Stimulated activated CD8-positive, alpha-beta memory T cell treated with anti-CD3 and anti-CD28 coated beads, Interleukin-2, amount 100 ng/mL, for 48 hours (primary cell): ENCODE measurements at places on chromosomes 7 and 10.

- DNase-seq, result no peak
Measured at GRCh38 chr7:47647918-47648250, 66.0 kb upstream of the TNS3 start.

DNA sequence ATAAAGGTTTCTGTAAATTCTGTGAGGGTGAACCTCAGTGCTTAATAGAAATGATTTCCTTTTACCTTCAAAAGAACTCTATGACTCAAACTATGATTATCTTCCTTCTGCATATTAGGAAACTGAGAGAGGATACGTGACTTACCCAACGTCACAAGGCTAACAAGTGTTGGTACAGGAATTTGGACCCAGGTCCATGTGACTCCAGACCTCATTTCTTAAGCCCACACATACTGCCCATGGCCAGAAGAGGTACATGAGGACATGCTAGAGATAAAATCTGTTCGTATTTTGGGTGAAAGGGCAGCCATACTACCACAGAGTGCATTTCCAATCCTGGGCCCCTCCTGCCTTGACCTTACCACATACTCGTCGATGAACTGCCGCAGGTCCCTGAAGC is 61.5 kb upstream of the TM9SF3 start:
- DNase-seq, result no peak

DNA sequence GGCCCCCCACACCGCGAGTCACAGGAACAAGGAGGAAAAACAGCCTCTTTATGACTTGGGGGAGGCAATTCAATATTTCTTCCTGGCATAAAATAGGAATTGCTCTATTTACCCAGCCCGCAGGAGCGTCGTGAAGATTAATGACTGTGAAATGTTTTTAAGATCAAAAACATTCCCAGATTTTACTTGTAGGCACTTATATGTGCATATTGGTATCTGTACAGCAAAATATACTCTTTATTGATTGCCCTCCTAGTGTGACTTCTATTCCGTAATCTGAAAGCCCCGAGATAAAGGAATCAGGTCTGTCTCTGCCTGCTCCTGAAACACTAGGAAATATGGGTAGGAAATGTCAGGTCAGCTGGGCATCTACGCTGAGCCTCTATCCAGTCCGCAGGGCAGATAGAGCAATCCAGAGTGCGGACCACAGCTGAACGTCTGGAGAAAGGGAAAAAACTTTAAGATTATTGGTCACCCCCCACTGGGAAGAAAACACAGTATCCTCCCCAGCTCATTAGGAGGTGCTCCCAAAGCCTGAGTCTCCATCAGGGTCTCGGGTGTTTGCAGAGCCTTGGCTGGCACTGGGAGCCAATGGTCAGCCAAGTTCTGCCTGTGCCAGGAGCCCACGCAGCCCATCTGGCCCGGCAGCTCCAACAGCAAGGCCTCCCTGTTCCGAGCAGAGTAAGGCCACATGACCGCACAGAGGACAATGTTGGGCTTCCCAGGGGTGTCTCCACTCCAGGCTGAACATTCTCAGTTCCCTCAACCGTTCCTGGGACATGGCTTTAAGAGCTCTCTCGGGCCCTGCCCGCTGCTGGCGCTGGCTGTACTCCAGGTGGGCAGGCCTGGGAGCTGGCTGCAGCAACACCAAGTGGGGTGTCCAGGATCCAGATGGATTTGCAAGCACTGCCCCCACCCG is 7.7 kb downstream of the CTBP2 start:
- no peak for DNase-seq

DNA sequence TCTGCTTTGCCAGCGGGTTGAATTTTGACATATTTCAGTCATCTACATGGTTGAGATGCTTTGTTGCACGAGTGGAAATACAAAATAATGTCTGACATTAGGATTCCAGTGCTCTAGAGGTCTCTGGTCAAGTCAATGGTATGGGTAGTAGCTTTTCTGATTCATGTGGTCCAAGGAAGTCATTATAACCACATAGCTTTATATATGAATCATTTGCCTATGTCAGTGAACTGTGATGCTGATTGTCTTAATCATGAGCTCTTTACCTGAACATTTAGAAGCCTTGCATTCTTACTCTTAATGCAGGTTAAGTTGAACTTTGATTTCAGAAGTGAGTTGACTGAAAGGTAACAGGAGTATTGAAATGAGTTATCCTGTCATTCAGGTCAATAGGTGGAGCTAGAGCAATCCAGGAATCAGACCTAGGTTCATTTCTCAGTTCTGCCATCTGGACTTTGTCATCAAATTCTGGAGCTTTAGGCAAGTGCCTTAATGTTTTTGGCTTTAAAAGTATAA is 3.3 kb downstream of the MAPK8 start:
- DNase-seq, result no peak

DNA sequence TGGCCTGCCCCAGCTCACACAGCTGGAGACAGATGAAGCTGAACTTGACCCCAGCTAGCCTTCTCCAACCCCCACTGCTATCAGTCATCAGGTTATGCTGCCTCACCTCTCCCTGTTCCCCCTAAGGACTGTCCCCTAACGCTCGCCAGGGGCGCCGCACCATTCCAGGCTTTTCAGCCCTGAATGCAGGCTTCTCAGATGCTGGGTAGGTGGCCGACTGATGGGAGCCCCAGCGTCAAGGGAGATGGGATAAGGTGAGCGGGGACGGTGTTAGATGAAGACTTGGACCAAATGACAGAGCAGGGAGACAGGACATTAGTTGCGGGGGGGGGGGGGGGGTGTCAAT is 15.8 kb upstream of the OPALIN start:
- no peak for DNase-seq

GRCh38 chr7:105277341-105277740 is 111.4 kb downstream of the SRPK2 start:
- no peak for DNase-seq

DNA sequence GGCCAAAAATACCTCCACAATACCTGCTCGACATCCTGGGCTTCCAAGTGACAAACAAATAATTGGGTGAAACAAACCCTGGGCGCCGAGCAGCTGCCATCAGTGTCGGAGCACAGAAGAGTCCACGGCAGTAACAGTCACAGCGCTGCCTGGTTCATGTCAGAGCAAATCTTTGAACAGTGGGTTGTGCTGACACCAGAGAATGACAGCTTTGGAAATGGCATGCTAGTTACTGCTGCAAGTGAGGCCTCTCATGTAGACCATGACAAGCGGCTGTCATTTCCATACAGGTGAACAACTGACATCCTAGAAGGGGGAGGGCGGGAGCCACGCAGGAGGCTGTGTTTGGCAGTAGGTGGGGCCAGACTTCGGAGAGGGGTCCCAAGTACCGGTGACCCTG is 420.5 kb upstream of the GALNT17 start:
- no peak for DNase-seq

DNA sequence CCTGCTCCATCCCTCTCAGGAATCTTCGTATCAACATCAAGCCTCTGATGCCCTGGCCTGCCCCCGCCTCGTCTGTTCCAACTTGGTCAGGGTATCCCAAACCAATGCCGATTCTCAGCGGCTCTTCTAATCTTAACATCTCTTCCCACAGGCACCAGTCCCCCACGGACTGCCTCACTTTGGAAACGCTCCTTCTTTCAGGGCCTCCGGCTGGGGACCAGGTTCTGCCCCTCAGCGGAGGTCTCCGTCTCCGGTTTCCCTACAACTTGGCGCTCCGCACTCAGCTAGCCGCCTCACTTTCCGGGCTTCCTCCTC is 488 bp downstream of the ABCF2 start:
- DNase-seq, result no peak

DNA sequence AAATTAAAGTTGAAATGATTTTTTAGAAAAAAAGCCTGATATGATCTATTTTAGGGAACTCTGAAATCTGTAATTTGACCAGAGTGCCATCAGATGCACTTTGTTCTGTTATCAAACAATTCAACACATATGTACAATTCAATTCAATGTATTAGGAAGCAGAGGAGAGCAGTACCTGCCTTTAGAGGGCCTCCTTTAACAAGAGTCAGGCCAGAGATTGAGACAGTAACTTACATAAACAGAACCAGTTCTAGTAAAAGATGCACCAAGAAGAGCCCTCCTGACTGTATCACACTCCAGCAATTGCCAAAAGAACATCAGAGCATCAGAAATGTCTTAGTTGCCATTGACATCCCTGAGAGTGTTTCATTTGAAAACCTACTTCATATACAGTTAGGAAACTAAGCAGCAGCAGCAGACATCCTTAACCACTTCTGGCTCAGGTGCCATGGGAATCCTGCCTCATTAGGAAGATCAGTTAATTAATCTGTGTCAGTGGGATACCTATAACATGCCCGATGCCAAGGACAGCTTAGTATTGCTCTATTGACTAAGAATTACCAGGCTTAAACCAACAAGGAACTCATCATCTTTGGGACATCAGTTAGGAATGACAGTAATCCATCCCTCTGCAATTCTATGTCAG is 1222.6 kb upstream of the LRRN3 start:
- no peak for DNase-seq

GRCh38 chr7:116150588-116150987 is 59.8 kb upstream of the TES start:
- no peak for DNase-seq

GRCh38 chr10:44811072-44811471 is 100.1 kb upstream of the TMEM72 start:
- no peak for DNase-seq

- no peak for DNase-seq
Measured at GRCh38 chr7:88452646-88453045, 146.0 kb upstream of the STEAP4 start.

GRCh38 chr7:155456738-155457543 is 988 bp upstream of the EN2 start:
- no peak for DNase-seq

- DNase-seq, result no peak
Measured at GRCh38 chr10:32923849-32924248, 34.2 kb downstream of the ITGB1 start.
